ENCODE measurements at places on chromosomes 16 and 17.

DNA sequence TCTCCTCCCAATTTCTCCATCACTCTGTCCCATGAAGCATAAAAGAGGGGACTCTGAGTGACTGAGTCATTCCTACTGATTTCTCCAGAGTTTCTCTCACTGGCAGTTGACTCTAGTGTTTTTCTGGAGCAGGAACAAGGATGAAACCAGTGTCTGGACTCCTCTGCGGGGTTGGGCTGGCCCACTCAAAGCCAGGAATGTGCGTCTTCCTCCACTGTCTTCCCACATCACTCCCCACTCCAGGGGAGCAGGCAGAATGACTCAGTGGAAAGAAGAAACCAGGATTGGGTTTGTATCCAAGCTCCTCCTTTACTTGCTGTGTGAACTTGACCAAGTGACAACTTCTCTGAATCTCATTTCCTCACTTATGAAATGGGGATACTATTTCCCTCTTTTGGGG, 497.5 kb upstream of the SALL1 start:
- no peak for DNase-seq

DNA sequence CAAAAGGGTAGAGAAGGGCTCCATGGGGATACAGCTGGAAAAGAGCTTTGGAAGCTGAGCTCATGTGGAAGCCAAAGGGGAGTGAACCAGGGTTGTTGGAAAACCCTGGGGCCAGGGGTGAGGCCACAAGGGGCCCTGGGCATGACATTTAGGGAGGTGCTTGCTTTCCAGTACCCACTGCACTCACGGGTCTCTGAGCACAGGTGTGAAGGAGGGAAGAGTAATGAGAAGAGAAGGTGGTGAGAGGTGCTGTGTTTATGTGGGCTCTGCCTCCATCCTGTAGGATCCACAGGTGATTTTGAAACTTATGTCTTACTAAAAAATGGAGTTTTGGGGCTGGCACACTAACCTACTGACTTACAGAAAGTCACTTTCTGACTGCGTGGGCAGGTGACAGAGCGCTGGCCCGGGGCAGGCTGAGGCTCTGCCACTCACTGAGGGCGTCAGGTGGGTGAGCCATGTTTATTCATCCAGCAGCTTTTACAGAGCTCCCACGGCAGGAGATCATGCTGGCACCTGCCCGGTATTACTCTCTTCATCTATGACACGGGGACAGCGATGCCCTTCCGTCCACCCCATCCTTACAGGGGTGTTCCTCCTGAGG, 18.9 kb downstream of the KSR1 start:
- no peak for DNase-seq

- DNase-seq, result no peak
Measured at GRCh38 chr17:65277576-65277975, 140.4 kb downstream of the RGS9 start.

GRCh38 chr16:74521691-74522090, 85.2 kb downstream of the GLG1 start:
- no peak for DNase-seq

DNA sequence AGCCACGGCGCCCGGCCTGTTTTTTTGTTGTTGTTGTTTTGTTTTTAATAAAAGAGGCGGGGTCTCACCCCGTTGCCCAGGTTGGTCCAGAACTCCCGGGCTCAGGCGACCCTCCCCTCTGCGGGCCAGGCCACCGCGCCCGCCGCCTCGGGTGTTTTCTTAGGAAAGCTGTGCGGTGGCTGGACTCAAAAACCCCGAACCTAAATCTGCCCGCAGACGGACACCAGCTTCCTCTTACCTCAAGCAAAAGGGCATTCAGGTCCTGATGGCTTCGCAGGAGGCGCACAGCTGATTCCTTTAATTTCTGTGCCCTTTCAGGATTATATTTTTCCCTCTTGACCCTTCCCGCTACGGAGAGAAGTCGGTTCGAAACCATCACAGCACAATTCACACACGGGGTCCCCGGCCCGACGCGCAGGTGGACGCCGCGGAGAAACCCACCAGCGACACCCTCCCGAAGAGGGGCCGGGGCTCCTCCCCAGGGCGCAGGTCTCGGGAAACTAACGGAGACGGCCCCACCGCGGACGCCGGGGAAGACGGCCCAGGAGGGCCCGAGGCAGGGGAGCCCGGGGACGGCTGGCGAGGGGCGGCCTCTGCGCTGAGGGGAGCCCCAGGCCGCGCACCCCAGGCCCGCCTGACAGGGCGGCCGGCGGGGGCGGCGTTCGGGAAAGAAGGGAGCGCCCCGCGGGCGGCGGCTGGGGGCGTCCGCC, 653 bp downstream of the FANCA start:
- no peak for DNase-seq

GRCh38 chr17:28514561-28515002, 8.4 kb downstream of the FOXN1 start:
- no peak for DNase-seq

GRCh38 chr17:74163836-74164235, 39.6 kb upstream of the RPL38 start:
- no peak for DNase-seq

GRCh38 chr16:66359811-66360608, 6.5 kb upstream of the CDH5 start:
- DNase-seq, result no peak

GRCh38 chr17:73072219-73072962, 20.1 kb downstream of the SLC39A11 start:
- no peak for DNase-seq
